Activated CD8-positive, alpha-beta T cell treated with anti-CD3 and anti-CD28 coated beads, Interleukin-2, amount 10 ng/mL, durations not matched to agents 7 days and 5 days (primary cell): ENCODE measurements at places on chromosomes 11 and 22. TPM values are rescaled to one million over a fixed set of nuclear protein-coding genes. Genes with fewer than 3 reads are reported as not detected.

DNA sequence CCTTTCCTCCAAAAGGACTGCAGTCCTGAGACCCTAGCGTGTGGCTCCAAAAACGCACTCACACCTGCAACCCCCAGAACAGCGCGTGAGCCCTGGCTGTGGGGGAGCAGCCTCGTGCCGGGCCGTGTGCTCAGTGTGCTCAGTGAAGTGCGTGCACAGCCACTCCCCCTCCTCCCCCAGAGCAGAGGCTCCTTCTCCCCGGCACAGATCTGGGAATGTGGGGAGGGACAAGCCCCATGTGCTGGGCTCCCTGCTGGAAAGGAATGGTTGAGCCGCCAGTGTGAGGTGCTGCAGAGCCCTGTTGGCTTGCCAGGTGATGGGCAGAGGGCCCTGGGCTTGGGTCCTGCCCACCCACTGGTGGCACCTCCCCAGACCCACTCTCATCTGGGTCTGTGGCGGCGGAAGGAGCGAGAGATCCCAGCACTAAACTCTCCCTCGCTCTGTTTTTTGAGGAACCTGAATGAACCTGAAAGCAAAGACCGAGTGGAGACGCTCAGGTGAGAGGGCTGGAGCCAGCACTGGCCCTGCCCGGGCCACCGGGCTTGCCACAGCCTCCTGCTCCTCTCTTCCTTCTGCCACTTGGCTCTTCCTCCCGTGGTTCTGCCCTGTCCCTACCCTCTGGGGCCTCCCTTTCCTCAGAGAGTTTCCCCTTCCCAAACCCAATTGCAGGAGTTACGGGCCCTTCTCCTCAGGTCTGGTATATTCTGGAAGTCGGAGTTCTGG lies 9.0 kb downstream of the RCOR2 start:
- no peaks in the 10 kb centered on the region for H3K27me3 ChIP-seq
- H3K4me3 ChIP-seq = no peak overlapping the region
- H3K36me3 ChIP-seq = peaks cover 39% of the 10 kb centered on the region
- peaks cover 3% of the 10 kb centered on the region for H3K4me1 ChIP-seq
- H3K27ac ChIP-seq = no peak overlapping the region

DNA sequence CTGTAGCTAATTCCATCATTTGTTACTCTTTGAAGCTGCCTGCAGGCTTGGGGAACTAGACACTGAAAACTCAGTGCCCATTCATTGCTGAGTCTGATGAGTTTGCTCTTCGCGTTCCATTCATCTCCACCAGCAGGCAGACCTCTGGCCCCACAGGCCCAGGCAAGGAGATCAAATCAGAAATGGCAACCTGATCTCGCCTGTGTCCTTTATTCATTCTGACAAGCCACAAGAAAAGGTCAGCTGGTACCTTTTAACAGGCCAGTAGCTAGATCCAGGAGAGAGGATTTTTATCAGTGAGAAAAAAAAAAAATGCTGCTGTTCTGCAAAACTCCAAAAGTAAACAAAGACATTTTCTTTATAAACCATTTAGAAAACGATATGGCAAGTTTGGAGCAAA lies 742.5 kb downstream of the ETS1 start:
- H3K4me3 ChIP-seq = no peak overlapping the region
- DNase-seq = no peak
- peaks cover 2% of the 10 kb centered on the region for H3K27me3 ChIP-seq

The BIK gene
- total RNA-seq = 2.0 TPM

- no peak overlapping the region for H3K4me3 ChIP-seq
- H3K27me3 ChIP-seq = peaks cover 35% of the 10 kb centered on the region
- DNase-seq = no peak
- peaks cover 36% of the 10 kb centered on the region for H3K4me1 ChIP-seq
- H3K36me3 ChIP-seq = no peaks in the 10 kb centered on the region
Observed at GRCh38 chr11:15119826-15120225, 5.1 kb downstream of the INSC start.

DNA sequence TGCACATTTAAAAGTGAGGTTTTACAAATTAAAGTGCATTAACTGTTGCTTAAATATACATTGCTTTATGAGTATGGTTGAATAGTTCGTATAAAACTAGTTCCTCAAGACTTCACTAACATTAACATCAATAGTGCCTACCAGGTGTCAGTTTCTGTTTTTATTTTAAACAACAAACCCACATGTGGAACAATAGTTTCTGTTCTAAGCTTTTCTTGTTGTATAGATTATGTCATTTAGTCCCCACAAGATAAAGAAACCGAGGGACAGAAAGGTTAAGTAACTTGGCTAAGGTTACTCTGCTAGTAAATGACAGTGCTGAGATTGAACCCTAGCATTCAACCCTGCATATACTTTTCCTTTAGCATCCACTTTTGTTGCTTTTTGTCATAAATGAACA lies 41.4 kb upstream of the ST14 start:
- H3K27me3 ChIP-seq = peaks cover 32% of the 10 kb centered on the region
- no peak overlapping the region for H3K4me3 ChIP-seq
- H3K4me1 ChIP-seq = peaks cover 41% of the 10 kb centered on the region
- H3K27ac ChIP-seq = no peak overlapping the region
- no peak for DNase-seq
- peaks cover 10% of the 10 kb centered on the region for H3K36me3 ChIP-seq

The OR52I2 gene
- total RNA-seq = not detected

DNA sequence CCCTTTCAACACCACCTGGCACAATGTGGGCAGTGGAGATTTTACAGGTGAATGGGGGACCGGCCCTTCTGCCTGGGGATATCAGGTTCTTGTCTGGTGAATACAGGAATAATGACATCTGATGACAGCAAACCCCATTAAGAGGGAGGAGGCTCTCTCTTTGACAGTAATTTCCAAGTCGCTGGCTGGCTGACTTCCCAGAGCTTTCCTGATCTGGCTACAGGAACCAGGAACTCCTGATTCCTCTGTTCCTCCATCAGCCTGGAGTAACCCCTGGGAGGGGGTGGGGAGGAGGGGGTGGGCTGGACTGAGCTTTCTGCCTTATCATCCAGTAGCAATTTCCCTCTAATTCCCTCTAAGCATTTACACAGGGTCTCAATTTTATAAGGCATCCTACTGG lies 3.7 kb upstream of the MIEF1 start:
- no peak overlapping the region for H3K27ac ChIP-seq
- H3K4me3 ChIP-seq = no peak overlapping the region
- peaks cover 5% of the 10 kb centered on the region for H3K36me3 ChIP-seq

GRCh38 chr11:5818245-5818886 lies 9.6 kb downstream of the OR52N2 start:
- H3K27ac ChIP-seq = peak overlapping the region; percentile 23
- no peaks in the 10 kb centered on the region for H3K27me3 ChIP-seq
- H3K4me3 ChIP-seq = peak overlapping the region; percentile 66
- peaks cover 8% of the 10 kb centered on the region for H3K4me1 ChIP-seq

DNA sequence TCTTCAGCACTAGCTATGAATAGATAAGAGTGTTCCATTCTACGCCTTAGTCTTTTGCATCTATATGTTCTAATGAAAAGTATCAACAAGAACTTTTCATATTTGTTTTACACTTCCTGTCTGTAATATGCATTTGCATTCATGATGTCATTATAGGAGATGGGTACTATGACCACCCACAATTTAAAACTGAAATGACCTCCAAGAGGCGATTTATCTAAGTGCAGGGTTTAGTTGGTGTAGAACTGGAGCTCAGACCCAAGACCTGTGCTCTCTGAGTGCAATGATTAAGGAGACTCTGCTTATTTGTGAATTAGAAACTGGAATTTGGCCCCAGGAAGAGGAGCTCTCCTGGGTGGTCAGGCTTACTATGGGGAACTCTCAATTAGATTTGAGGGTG lies 289.1 kb downstream of the ETS1 start:
- no peak overlapping the region for H3K4me3 ChIP-seq
- peaks cover 45% of the 10 kb centered on the region for H3K36me3 ChIP-seq
- H3K27ac ChIP-seq = peak overlapping the region; percentile 86
- DNase-seq = no peak

GRCh38 chr11:88345408-88345807 lies 7.9 kb upstream of the CTSC start:
- H3K4me1 ChIP-seq = peaks cover 45% of the 10 kb centered on the region
- H3K27me3 ChIP-seq = no peaks in the 10 kb centered on the region
- peaks cover 9% of the 10 kb centered on the region for H3K36me3 ChIP-seq
- DNase-seq = peak; percentile 43

GRCh38 chr11:117863383-117863782 lies 13.1 kb downstream of the FXYD6 start:
- H3K27ac ChIP-seq = no peak overlapping the region
- H3K36me3 ChIP-seq = no peaks in the 10 kb centered on the region
- no peak overlapping the region for H3K4me3 ChIP-seq
- peaks cover 22% of the 10 kb centered on the region for H3K4me1 ChIP-seq
- no peak for DNase-seq

The KCNE3 gene
- not detected for total RNA-seq

The RPUSD4 gene
- 31.6 TPM for total RNA-seq

DNA sequence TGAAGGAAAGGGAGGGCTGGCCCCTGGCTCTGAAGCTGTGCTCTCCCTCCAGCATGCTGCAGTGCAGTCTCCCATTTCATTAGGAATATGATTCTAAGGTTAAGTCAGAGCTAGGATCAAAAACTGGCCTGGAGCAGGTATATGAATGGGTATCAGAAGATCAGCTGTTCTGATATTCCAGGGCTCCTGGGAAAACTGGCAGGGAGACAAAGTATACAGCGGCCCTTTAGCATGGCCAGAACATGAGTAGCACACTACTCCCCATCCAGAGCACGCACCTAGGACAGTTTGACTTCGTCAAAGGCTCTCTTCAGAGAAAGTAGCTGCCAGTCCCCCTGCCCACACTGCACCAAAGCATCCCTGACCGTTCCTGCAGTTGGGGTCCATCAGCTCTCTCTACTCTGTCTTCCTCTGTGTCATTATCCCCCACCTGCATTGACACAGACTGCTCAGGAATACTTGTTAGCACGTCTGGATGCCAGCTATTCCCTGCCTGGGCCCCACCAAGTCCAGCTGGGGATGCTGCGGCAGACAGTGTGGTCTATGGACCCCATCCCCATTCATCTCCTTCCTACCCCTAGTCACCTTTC lies 4.0 kb upstream of the FCHSD2 start:
- peak overlapping the region; percentile 33 for H3K27ac ChIP-seq
- no peaks in the 10 kb centered on the region for H3K27me3 ChIP-seq
- no peak overlapping the region for H3K4me3 ChIP-seq
- no peak for DNase-seq
- H3K36me3 ChIP-seq = peaks cover 3% of the 10 kb centered on the region

The RELT gene
- total RNA-seq = 33.2 TPM
